Fibroblast of skin of scalp (primary cell): ENCODE measurements at places on chromosomes 3 and 15.

DNA sequence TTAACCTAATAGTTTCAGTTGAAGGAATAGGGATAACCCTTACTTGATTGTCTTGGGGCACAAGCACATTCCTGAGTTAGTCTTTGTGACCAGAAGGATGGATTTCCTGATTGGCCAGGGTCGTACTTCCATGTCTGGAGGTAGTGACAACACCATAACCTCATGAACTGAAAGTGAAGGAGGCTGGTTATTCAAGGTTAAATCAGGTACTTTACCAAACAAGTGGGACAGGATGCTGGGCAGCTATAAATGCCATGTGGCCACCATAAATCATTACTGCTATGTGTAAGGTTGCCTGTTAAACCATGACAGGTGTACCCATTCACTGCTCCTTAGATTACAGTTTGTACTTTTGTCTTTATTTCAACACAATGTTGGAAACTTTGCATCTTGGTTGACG, 128.3 kb upstream of the SAMMSON start:
- no peak for DNase-seq

DNA sequence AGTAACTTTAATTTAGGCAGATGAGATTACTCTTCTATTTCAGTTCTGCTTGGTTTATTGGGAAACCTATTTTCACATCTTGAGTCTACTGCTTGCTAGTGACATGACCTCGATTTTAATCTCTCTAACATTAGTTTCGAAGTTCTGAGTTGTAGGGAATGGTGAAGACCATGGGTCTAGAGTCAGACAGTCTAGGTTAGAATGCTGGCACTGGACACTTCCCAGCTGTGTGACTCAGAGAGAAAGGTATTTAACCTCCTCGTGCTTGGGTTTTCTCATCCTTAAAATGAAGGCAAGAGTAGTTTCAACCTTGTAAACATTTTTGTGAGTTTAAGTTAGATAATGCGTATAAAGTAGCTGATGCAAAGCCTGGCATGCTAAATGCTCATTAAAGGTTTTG, 422.1 kb downstream of the GRM7 start:
- no peak for DNase-seq

GRCh38 chr15:65259367-65259797, 27.3 kb downstream of the PARP16 start:
- DNase-seq = no peak

DNA sequence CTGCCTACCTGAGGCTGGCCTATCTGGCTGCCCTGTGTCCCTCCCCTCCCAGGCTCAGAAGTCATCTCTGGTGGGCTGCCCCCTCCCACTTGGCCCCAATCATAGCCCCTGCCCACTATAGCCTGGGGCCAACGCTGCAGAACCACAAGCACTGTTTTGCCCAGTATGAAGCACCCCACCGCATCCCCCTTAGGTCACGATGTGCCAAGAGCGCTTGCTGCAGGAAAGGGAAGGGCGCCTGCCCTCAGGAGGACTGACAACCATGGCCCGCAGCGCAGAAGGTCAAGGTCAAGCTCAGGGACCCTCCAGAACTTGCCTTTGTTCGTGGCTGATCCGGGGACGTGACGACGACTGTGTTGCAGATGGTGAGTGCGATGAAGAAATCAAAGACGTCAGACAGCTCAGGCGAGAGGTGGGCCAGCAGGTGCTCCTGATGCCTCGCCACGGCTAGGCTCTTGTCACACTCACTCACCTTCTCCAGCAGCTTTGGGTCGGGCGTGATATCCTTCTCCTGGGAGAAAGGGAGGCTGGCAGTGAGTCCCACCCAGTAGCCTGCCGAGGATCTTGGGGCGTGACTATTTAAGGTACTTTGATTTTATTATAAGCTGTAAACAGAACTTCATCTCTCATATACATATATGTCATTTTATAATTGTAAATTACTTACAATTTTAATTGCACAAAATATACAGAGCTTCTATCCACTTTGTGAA, 146.6 kb downstream of the ATP10A start:
- no peak for DNase-seq

DNA sequence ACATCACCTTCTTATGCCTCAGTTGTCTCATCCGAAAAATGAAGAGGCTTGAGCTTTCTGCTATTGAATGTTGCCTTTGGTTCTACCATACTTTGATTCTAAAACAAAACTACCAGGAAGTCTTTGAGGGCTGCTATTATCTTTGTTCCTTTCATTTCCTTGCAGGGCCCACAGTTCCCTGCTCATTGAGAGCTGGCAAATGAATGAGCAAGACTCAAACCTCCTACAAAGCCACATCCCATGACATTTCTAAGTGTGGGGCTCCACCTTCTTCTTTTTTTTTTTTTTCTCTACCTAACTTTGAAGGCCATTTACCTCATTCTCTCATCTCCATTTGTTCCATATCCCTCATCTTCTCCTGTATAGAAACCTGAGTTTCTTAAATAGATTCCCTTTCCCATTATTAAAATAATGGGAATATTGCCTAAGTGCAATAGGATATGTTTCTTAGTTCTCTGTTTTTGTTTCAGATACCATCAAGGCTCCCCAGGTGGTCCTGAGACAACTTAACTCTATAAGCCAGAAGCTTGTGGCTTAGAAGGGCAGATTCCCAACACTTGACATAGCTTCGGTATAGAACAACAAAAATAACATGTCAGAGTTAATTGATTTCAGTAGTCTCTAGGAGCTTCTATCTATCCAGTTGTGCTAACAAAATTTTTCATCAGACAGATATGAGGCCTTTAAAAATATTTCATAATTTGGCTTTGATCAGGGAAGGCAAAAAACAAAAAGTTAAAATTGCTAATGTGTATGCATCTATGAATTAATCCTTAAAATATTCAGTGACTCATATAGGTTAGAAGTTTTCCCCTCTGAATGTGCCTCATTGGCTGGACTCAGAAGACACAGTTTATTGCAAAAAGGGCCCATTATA, 951.6 kb downstream of the TUSC7 start:
- peak; percentile 93 for DNase-seq

- peak; percentile 41 for DNase-seq
Observed at GRCh38 chr3:174441588-174442301, 417.4 kb upstream of the NAALADL2 start.

DNA sequence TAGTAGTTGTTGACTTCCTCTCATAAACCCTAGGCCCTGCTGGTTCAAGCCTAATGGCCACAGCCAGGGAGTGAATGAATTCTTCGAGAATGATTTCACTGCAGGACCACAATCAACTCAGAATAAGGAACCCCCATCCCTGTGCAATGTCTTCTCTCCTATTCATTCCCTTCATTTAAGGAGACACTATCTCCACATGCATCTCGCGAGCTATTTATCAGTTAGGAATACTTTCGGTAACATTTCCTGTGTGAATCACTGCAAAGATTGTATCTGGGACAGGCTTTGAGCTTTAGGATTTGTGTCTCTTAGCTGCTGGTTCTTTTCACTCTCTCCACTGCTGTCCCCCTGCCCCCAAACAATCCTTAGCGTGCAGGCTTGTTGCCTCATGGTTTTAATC, 94.4 kb downstream of the MYLK start:
- DNase-seq = peak; percentile 76
